Activated CD8-positive, alpha-beta T cell treated with anti-CD3 and anti-CD28 coated beads for 36 hours (primary cell): ENCODE measurements at places on chromosomes 2 and 18. TPM values are rescaled to one million over a fixed set of nuclear protein-coding genes. Genes with fewer than 3 reads are reported as not detected.

Gene WDR54
- total RNA-seq = 132 TPM

Gene AMER3
- not detected for total RNA-seq

DNA sequence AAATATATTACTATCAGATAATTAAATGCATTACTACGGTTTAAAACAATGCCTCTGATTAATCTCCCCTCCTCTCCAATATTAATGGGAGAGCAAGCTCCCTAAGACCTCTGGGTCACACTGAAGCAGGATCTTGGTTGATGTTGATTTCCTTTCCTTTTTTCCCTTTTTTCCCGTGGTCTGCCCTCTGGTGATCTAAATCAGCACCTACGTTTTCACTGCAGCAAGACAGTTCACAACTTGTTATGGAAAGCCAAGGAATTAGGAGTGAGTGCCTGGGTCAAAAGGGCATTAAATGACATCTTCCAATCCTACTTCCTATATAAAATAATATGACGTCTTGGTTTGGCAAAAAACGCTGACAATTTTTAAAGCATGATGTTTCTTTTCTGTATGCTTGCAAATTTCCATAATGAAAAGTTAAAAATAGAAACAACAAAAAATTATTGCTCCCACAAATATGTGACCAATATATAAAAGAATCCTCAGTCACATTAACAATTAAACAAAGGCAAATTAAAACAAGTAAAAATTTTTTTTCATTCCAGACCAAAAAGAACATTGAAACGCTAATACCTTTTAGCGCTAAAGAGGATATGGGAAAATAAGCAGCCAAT, 7.9 kb upstream of the CFAP36 start:
- DNase-seq = no peak

DNA sequence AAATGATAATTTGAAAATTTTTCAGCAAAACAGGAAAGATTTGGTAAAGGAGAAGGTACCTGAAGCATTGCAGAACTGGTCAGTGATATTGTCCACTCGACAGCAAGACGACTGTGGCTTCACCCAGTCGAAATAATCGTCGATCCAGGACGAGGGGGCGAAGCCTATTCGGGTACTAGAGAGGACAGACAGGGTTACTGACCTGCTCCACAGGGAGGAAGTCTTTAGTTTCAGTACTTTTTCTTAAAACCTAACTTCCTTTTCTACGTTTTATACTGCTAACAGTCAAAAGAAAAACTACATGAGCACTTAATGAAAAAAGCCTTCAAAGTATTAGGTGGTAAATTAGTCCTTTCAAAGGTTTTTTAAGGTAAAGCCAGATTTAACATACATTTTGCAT, 36.0 kb downstream of the RMC1 start:
- DNase-seq = no peak

DNA sequence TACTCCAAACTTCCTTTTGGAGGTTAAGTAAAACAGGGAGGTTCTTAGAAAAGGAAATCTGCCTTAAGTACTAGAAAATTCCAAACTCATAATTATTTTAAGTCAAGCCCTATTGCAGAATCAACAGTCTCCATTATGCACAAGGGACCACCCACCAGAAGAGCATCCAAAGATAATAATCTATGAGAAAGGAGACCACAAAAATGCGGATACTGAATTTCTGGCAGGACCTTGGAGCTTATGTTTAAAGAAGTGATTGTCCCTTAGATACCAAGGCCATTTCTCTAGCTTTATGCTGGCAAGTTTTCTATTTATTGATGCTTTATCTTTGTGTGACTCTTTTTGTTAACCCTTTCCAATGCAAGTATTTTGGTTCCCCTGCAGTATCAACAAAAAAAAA, 404.0 kb upstream of the MMADHC start:
- DNase-seq = no peak

GRCh38 chr2:179437430-179437829, 172.8 kb upstream of the SESTD1 start:
- DNase-seq = no peak
